ENCODE measurements at places on chromosomes 12 and 14.

DNA sequence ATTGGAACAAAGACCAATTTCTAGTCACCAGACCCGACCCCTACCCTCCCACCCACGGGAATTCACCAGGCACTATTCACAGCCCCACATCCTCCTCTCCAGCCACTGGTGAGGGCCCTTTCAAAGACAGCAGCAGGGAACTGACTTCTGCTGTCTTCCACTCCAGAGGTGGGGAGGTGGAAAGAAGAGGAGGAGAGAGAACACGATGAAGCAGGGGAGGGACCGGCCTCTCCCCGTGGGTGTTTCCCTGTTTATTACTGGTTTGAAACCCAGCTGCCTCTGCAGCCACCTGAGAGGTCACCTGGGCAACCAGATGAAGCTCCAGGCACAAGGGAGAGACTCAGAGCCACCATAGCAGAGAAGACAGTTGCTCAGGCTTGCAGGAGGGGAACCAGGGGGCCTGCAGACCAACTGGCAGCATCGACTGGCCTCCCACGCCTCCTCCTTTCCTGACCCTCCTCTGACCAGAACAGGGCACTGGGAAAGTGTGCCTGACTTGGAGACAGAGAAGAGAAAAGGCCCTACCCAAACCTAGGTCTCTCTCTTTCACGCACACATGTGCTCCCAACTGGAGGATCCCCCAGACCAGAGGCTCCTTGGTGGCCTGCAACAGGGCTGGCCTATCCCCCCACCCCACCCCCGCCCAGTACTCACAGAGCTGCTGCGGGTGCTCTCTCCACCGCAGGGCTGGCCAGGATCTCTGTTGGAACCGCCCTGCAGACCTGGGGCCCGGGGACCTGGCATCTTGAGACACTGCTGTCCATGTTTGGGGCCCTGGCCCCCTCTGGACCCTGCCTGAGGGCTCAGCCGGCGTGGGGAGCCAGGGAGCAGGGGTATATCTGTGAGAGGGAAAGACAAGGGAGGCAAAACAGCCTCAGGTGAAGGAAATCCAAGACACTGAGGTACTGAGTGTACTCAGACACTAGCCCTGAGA, 22.8 kb downstream of the ANO2 start:
- DNase-seq, result no peak

GRCh38 chr12:10213168-10214135, 775 bp downstream of the GABARAPL1 start:
- peak; percentile 75 for DNase-seq

DNA sequence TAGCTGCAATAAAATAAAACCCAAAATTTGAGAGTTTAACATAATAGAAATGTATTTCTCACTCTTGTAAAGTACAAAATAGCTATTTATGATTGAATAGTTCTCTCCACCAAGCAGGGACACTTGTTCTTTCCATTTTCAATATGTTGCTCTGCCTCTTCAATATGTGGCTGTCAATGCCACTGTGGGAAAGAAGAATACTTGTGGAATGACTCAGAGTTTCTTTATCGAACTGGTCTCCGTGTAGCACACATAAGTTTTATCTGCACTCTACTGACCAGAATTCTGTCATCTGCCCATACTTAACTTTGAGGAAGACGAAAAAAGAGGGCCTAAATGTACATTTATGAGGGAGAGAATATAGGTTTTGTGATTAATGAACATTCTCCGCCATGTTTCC, 256.9 kb downstream of the ATXN7L3B start:
- DNase-seq, result no peak

DNA sequence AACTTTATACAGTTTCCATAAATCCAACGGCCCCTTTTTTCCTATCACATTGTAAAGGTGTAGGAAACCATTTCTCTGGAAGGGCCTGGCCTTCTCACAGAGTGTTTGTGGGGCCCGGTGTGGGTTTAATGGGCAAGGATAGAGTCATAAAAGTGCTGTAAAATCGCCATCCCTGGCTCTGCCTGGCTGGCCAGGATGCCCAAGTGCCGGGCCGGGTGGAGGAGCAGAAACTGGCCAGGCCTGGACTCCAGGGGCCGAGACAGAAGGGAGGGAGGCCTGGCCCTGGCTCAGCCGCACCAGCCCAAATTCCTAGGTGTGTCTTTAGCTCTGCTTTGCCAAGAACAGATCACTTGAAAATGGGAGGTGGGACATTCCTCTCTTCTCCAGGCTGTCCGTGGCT, 77.1 kb upstream of the DICER1 start:
- no peak for DNase-seq

DNA sequence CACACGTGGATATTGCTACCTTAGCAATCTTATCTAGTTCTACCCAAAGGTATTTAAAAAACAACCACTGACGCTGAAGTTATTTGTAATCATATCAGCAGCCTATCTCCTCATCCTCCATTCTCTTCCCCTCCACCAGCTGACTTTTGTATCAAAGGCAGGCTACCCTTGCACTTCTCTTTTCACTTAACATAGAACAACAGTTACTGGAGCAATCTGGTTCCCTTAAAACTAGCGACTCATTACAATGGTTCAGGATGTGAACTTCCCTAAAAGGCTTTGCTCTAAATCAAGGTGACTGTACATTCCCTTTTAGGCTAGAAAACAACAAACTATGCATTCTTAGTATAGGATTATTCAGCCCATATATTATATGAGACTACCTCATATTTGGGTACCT, 404.7 kb downstream of the APAF1 start:
- DNase-seq, result no peak

DNA sequence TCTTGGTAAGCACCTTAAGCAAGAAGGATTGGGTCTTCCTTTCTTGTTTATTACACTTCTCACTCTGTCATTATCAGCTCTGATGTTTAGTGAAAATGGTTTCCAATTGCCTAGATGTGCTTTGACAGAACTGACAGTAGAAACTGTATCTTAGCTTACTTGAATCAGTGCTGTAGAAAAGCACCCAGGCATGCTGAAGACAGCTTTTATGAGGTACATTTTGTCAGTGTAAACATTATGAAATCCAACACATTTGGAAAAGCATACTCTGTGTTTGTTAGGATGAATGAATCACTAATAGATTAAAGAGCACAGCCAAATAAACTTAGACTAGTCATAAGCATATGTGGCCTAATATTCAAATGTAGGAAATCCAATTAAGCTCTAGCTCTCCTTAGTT, 290.2 kb upstream of the NPAS3 start:
- no peak for DNase-seq

- peak; percentile 73 for DNase-seq
Measured at GRCh38 chr12:26268841-26269561, 73.6 kb downstream of the SSPN start.

GRCh38 chr12:93780101-93780641, 103.0 kb downstream of the CRADD start:
- no peak for DNase-seq

- DNase-seq, result no peak
Measured at GRCh38 chr14:51121096-51121495, 26.2 kb upstream of the TRIM9 start.

DNA sequence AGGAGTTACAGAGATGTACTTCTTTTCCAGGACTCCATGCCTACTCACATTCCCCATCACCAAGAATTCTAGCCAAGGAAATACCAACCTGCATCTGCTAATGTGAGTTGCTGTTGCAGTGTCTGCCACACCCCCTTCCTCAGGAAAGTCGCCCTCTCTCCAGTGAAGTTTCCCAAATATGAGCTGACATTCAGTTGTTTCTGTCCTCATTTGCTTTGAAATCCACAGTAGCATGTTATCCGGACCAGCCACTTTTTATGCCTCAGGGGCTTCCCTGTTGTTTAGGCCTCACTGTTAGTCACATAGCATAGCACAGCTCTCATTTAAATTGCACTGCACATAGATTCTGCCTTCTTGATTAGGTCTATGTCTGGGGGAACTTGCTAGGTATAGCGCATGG, 212.4 kb downstream of the EGLN3 start:
- no peak for DNase-seq

DNA sequence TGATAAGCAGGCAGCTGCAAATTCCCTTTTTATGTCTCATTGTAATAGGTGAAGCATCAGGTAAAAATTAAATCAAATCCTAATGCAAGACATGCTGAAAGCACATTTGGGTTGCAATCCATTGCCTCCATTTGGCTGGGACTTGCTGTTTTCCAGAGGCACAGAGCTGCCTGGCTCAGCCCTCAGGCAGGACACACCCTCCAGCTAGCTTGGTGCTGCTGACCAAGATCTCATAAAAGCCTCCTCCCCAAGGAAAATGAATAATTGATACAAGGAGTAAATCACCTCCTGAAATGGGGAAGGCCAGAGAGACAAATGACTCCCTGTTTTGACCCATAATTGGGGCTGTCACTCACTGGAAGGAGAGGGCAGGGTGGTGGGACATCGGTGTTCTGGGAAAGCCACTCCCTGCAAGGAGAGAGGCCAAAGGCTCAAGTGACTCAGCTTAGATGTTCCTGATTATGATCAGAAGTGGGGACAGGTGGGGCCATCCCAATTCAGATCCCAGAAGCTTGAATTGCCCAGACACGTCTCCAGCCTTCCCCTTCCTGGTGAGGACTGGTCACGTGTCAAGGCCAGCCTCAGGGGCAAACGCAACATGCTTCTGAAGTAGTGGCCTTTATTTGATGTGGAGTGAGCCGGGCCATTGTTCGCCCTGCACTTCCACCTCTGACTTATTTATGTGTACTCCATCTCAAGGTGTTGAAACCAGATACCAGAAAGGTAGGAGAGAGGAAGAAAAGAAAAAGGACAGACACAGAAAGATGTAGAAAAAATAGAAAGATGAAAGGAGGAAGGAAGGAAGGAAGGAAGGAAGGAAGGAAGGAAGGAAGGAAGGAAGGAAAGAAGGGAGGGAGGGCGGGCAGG, 773.7 kb downstream of the BCL11B start:
- no peak for DNase-seq

- no peak for DNase-seq
Measured at GRCh38 chr12:94872671-94872970, 130.9 kb downstream of the NDUFA12 start.

GRCh38 chr12:25730489-25731349, 177.6 kb upstream of the LMNTD1 start:
- no peak for DNase-seq

DNA sequence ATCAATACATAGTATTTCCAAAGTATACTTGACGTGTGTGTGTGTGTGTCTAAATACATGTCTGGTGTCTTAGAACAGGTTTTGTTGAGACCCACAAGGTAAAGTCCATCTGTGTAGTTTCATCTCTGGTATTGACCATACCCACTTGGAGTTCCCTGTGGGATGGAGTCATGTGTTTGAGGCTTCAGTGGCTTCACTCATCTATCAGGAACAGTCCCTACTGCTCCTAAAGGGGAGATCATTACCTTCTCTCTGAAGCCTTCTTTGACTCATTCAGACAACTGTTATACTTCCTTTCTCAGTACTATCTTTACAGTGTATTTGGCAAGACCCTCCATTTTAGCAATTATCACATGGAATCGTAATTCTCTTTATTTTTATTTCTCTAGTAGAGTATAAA, 14.2 kb downstream of the RAB21 start:
- DNase-seq, result no peak

- DNase-seq, result no peak
Measured at GRCh38 chr14:73502017-73502619, 11.4 kb downstream of the RIOX1 start.

GRCh38 chr12:47134005-47134404, 54.2 kb upstream of the AMIGO2 start:
- no peak for DNase-seq
